Activated CD4-positive, alpha-beta memory T cell treated with anti-CD3 and anti-CD28 coated beads, Interleukin-2, amount 10 ng/mL, durations not matched to agents 7 days and 5 days (primary cell): ENCODE measurements at places on chromosomes 5 and 9. TPM values are rescaled to one million over a fixed set of nuclear protein-coding genes. Genes with fewer than 3 reads are reported as not detected.

DNA sequence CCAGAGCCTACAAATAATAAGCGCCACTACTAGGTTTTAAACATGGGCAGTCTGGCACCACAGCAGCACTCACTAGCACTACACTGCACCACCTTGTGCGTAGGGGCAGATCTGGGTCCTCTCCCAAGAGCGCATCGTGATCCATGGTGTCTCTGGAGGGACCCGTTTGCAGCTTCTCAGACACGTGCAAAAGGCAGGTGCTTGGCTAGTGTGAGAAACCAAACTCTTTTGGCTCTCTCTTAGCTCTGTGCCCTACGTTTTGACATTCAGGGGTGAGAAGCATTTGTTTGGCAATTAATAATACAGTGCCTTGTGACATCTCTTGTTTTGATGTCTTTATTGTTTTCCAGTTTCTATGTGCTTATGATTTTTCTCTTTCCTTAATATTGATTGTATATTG is 75.4 kb upstream of the EGFLAM start:
- DNase-seq: no peak
- H3K36me3 ChIP-seq: no peaks in the 10 kb centered on the region
- H3K27ac ChIP-seq: no peak overlapping the region
- H3K27me3 ChIP-seq: no peaks in the 10 kb centered on the region
- no peak overlapping the region for H3K4me3 ChIP-seq

- H3K27ac ChIP-seq: no peak overlapping the region
- H3K36me3 ChIP-seq: peaks cover 40% of the 10 kb centered on the region
- H3K27me3 ChIP-seq: no peaks in the 10 kb centered on the region
- no peak for DNase-seq
- no peak overlapping the region for H3K4me3 ChIP-seq
Measured at GRCh38 chr9:133051281-133051900, 10.4 kb upstream of the CEL start.

GRCh38 chr5:151469386-151469785 is 22.0 kb downstream of the SLC36A1 start:
- peaks cover 14% of the 10 kb centered on the region for H3K36me3 ChIP-seq
- DNase-seq: no peak
- H3K4me1 ChIP-seq: no peaks in the 10 kb centered on the region
- no peak overlapping the region for H3K4me3 ChIP-seq

DNA sequence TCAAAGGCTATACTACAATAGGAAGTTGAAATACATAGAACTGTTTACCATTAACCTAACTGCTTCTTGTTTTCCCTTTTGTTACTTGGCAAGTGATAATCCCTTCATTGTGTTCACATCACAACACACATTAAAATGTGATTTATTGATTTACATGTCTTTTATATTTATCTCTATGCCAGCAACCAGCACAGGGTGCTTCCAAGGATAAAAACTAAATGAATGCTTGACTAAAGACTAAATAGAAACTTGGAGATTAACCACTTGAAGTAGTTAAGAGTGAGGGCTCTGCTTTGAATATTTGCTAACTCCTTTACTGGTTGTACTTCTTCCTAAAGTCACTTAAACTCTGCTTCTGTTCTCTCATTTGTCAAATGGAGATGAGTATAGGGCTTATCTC is 1730.6 kb downstream of the EFNA5 start:
- DNase-seq: no peak
- no peaks in the 10 kb centered on the region for H3K4me1 ChIP-seq
- no peak overlapping the region for H3K4me3 ChIP-seq
- no peaks in the 10 kb centered on the region for H3K27me3 ChIP-seq
- no peak overlapping the region for H3K27ac ChIP-seq

GRCh38 chr5:18652404-18653215 is 1018.4 kb downstream of the TAF11L14 start:
- H3K4me3 ChIP-seq: no peak overlapping the region
- DNase-seq: no peak
- no peak overlapping the region for H3K27ac ChIP-seq
- no peaks in the 10 kb centered on the region for H3K36me3 ChIP-seq
- no peaks in the 10 kb centered on the region for H3K4me1 ChIP-seq

- no peaks in the 10 kb centered on the region for H3K4me1 ChIP-seq
- peaks cover 6% of the 10 kb centered on the region for H3K27me3 ChIP-seq
- no peak overlapping the region for H3K27ac ChIP-seq
- no peak for DNase-seq
- no peaks in the 10 kb centered on the region for H3K36me3 ChIP-seq
- no peak overlapping the region for H3K4me3 ChIP-seq
Measured at GRCh38 chr5:80374188-80374587, 33.7 kb upstream of the ZFYVE16 start.

DNA sequence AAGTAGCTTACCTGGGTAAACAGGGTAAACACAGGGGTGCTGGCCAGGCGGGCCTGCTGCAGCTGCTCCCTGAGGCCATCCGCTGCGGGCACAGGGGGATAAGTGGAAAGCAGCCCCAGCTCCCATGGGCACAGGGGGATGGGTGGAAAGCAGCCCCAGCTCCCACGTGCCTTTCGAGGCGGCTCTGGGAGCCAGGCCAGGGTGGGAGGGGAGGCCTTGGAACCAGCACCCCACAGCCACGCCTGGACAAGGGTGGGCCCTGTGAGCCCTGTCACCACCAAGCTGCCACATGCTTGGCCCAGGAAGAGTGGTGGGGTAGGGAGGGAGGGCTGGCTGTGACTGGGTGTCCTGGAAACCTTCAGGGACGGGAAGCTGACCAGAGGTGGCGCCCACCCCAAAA is 7.8 kb upstream of the CARD9 start:
- no peak for DNase-seq
- H3K4me1 ChIP-seq: peaks cover 11% of the 10 kb centered on the region
- no peak overlapping the region for H3K4me3 ChIP-seq
- peaks cover 19% of the 10 kb centered on the region for H3K36me3 ChIP-seq

DNA sequence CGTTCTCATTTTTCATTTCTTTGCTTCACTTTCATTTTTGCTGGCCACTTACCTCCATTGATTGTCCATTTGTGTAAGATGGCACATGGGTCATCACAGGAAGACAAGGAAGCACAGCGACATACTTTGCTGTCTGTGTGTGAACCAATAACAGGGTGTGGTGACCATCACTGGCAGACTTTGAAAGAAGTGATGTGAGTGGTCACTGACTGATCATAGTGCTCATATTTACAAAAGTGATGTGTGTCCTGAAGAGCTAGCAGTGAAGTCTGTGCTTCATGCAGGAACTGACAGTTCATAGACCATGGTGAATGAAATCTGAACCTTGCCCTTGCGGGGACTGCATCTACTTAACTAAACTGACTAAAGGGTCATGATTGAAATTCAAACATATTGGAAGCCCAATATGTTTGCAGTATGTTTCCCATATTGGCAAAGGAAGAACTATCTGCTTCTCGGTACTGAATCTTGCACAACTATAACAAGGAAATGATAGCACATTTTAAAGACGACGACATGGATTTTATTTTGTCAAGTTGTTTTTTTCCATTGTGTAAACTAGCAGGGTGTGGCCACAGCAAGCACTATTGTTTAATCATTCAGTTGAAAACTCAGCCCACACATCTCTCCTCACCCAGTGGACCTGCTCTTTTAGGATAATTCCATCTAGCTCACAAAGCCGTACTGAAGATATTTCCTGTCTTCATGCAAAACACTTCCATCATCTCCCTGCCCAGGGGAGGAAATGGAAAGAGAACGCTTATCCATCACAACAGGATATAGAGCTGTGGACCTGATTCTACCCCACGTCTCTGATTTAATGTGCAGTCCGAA is 232.0 kb upstream of the ANKRD55 start:
- no peaks in the 10 kb centered on the region for H3K36me3 ChIP-seq
- DNase-seq: no peak
- H3K4me1 ChIP-seq: no peaks in the 10 kb centered on the region
- no peak overlapping the region for H3K27ac ChIP-seq
- no peak overlapping the region for H3K4me3 ChIP-seq

- no peaks in the 10 kb centered on the region for H3K4me1 ChIP-seq
- H3K27me3 ChIP-seq: peaks cover 29% of the 10 kb centered on the region
- H3K36me3 ChIP-seq: no peaks in the 10 kb centered on the region
Measured at GRCh38 chr9:101026824-101027223, 1.7 kb upstream of the PLPPR1 start.

DNA sequence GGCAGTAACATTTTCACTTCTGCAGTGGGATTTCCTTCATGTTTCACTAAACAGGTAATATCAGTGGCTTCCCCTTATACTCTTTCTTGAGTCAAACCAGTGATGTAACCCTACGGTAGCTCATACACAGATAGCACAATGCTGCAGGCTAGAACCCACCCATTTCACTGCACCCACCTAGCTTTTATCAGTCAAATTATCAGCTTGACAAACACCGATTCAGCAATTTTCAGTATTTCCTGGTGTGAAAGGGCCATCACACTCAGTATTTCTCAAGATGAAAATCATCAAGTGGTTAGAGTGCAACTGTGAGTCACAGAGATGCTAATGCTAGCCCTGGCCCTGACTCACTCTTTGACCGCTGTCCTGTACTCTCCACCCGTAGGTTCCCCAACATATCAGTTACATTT is 242.3 kb upstream of the PTGER4 start:
- H3K4me1 ChIP-seq: peaks cover 69% of the 10 kb centered on the region
- H3K36me3 ChIP-seq: peaks cover 19% of the 10 kb centered on the region
- DNase-seq: peak; percentile 50
- peak overlapping the region; percentile 81 for H3K27ac ChIP-seq
- H3K4me3 ChIP-seq: no peak overlapping the region

- H3K36me3 ChIP-seq: no peaks in the 10 kb centered on the region
- peaks cover 34% of the 10 kb centered on the region for H3K27me3 ChIP-seq
- H3K4me1 ChIP-seq: peaks cover 4% of the 10 kb centered on the region
- no peak for DNase-seq
- H3K4me3 ChIP-seq: no peak overlapping the region
Measured at GRCh38 chr9:89598363-89598713, 6.5 kb upstream of the GADD45G start.

DNA sequence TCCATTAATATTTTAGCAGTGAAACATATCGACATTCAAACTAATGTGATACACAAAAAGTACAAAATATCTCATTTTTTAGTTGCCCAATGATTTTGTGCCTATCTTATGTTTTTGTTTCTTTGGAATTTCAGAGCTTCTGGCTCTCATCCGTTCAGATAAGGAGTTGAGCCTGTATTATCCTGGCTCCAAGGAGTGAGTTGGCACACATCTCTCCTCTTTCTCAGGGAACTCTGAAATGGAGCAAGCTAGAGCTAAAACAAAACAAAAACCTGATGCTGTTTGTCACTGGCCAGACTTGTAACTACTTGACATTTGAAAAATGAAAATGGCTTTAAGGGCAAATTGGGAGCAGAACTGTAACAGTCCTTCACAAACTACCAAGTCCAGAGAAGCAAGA is 131.3 kb upstream of the SLC28A3 start:
- H3K27ac ChIP-seq: no peak overlapping the region
- H3K36me3 ChIP-seq: no peaks in the 10 kb centered on the region
- no peak for DNase-seq

GRCh38 chr5:142133330-142134206 is 25.0 kb downstream of the NDFIP1 start:
- no peak overlapping the region for H3K4me3 ChIP-seq
- no peak for DNase-seq
- H3K4me1 ChIP-seq: peaks cover 12% of the 10 kb centered on the region
- no peak overlapping the region for H3K27ac ChIP-seq
- no peaks in the 10 kb centered on the region for H3K27me3 ChIP-seq
- H3K36me3 ChIP-seq: peaks cover 30% of the 10 kb centered on the region

DNA sequence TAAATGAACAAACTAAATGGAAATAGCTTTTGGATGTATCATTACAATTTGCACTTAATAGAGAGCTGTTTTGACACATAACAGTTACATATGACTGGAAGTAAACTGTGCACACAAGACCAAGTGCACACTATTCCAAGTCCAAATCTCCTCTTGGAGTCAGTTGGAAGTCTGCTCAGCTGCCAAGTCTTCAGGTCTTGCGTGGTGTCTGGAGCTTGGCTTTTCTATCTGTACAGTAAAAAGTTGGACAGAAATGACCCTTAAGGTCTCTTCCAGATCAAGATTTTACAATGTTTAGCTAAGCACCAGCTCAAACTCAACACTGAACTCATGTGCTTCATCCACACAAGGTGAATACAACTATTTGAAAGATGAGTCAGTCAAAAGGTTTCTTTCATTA is 456.9 kb downstream of the RASEF start:
- H3K4me3 ChIP-seq: no peak overlapping the region
- no peak for DNase-seq
- H3K4me1 ChIP-seq: no peaks in the 10 kb centered on the region
- H3K27ac ChIP-seq: no peak overlapping the region
- no peaks in the 10 kb centered on the region for H3K27me3 ChIP-seq
- no peaks in the 10 kb centered on the region for H3K36me3 ChIP-seq

DNA sequence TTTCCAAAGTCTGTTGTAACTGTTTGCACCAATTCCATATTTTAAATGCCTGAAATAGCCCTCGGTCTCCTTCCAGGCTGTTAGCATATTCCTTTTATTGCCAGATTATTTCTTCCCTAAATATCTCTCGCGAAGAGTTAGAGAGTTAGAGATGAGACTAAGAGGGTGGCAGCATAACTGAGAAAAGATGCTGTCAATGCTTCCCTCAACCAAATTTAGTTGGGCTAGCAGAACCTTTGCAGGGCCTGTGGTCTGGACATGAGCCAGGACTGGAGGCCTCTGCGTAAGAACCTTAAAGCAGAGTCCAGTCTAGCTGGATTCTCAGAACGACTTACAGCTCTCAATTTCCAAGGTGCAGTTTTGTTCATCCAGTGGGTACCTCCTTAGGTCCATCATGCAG is 135.9 kb downstream of the GABRB2 start:
- H3K27me3 ChIP-seq: no peaks in the 10 kb centered on the region
- H3K4me3 ChIP-seq: no peak overlapping the region
- no peak for DNase-seq
- H3K36me3 ChIP-seq: no peaks in the 10 kb centered on the region

DNA sequence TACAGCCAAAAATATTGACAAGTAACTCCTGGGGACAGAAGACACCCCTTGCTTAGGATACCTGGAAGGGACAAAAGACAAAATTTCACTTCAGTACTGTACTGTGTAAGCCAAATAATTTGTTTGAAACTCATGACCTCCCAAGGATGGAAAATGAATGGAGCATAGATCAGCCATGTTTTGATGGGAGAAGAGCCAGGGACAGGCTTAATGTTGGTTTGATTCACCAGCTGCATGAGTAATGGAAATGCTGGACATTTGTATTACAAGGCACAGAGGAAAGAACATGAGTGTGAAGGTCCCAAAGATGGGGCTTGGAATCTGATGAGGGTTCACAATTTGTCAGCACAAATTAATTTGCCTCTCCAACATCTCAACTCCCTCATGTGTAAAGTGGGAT is 122.8 kb downstream of the ENC1 start:
- H3K36me3 ChIP-seq: no peaks in the 10 kb centered on the region
- no peaks in the 10 kb centered on the region for H3K4me1 ChIP-seq
- H3K4me3 ChIP-seq: no peak overlapping the region
- H3K27ac ChIP-seq: no peak overlapping the region

DNA sequence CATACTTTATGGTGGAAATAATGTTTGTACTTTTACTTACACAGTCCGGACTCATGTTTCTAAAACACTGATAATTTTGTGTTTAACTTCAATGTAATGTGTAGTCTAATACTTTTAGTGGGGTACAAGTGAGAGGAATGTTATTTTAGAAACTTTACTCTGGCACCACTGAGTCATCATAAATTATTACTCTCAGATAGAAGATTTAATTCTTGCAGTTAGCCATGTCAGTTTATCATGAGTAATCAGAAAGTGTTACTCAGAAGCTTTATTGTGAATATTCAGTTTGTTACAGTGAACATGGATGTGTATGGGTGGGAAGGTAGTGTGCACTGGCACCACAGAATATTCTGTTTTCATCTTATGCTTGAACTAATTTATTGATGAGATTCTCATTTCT is 20.0 kb downstream of the OGN start:
- peaks cover 11% of the 10 kb centered on the region for H3K36me3 ChIP-seq
- DNase-seq: no peak
- no peaks in the 10 kb centered on the region for H3K27me3 ChIP-seq
- H3K4me3 ChIP-seq: no peak overlapping the region
- no peak overlapping the region for H3K27ac ChIP-seq

Gene PLAC8L1
- not detected for total RNA-seq

Gene CYSRT1
- total RNA-seq: 0.93 TPM

Gene FOXD4L4
- total RNA-seq: not detected

Gene HTR1A
- not detected for total RNA-seq
